ENCODE measurements at places on chromosomes 11 and 22.

DNA sequence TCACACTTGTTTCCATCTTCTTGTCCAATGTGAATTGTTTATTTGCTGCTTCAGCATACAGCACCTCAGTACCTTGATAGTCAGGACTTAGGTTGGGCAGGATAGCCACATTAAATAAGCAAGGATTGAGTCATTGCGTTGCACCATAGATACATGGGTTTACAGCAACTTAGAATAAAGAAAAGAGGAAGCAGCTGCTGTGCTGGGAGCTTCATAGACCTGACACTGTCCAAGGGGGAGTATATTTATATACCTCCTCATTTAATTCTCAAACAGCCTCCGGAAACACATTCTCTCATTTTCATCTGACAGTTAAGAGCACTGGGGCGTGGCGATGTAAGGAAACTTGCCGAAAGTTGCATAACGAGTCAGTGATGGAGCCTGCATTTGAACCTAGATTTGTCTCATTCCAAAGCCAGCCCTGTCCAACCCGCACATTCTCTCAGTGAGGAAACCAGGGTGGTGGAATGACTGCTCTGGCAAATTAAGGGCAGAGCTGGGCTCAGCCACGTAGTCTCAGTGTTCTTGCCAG, 42.2 kb downstream of the UBASH3B start:
- no peak for DNase-seq

GRCh38 chr22:19218541-19219233, 40.2 kb upstream of the SLC25A1 start:
- DNase-seq: no peak

DNA sequence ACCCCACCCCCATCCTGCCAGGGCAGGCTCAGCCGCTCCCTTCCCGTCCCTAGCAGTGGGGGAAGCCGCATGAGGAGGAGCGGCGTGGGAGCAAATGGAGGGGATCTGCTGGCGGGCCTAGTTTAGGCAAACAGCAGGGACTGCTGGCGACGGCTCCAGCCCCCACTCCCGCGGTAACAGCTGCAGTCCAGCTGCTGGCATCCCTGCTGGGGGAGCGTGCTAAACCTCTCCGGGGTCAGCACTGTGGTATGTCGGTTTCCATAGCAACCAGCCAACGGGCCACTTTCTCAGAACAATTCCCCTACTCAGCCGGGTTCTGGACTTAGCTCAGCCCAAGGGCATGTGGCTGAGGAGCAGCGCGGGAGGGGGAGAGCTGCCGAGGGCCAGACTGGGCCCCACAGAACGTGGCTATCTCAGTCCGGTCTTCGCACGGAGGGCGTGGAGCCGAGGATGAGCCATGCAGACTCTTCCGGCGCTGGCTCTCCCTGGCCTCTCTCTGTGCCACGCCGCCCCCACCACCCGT, 98.8 kb downstream of the PKNOX2 start:
- no peak for DNase-seq

DNA sequence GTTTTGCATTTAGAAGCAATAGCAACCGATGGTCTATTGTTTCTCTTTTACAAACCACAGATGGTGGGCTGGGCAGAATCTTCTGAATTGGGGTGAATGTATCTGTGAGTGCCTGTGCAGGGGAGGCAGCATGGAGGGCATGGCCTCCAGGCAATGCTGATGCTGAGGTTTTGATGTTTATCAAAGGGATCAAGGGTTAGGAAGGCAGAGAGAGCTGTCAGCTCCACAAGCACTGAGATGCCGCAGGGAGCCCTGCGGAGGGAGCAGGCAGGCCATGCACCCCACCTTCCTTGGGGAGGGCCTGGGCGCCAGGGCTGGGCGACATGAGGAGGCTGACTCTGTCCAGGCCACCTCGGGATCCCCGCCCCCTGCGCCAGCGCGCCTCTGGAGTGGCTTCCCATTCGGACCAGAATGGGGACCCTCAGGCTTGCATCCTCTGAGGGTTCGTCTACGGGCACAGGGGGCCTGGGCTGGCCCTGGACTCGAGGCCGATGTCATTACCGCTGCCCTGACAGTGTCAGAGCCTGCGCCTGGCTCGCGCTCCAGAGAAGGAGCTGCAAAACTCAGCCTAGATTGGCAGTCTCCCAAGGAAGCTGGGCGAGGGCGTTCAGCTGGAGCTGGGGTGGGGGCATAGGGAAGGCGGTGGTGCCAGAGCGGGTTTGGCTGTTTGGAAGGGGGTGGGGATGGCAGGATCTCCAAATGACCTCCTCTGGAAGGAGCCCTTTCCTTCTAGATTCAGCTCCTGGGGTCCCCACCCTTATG, 13.9 kb upstream of the TH start:
- no peak for DNase-seq

DNA sequence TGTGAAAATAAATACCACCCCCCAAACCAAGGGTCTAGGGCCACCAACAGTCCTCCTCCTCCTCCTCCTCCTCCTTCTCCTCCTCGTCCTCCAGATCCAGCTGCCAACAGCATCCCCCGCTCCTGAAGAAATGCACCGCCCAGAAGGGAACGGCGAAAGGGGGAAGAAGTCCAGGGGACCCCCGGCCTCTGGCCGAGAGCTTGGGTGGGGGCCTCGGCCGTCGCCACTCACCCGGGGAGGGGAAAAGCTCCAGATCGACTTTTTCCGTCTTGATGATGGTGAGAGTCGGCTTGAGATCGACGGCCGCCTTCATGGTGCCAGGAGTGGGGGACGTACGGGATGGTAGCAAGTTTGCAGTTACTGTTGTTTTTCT, 65.7 kb downstream of the ETS1 start:
- no peak for DNase-seq

DNA sequence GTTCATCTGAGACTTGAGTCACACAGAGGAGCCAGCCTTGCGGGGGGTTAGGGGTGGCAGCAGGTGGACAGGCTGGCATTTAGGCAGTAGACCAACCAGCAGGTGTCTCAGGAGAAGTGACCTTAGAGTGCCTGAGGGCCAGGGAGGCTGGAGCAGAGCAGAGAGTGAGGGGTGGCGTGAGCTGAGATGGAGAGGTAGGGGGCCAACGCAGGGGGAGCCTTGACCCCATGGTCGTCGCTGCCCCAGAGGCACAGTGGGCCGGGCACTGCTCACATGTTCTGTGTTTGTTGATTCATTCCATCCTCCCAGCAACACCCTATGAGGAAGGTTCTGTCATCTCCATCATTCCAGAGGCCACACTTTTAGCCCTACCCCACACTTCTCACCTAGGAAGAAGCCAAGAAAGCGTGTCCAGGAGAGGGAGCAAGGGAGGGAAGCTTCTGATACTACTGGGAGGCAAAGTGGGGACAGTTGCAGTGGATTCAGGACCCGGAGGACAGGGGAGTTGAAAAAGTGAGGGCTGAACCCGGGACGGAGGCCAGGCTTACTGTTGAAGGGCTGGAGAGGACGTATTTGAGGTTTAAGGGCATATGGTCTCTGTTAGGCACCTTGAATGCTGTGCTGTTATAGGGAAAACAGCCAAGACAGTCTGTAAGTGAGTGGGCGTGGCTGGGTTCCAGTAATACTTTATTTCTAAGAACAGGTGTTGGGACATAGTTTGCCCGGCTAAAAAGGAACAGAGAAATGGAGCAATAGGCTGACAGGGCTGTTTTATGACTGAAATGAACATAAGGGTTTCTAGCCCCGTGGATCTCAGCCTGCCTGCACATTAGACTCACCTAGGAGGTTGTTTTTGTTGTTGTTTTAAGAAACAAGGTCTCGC, 7.3 kb downstream of the SART1 start:
- no peak for DNase-seq

GRCh38 chr11:76495019-76495418, 50.2 kb downstream of the EMSY start:
- no peak for DNase-seq

GRCh38 chr11:16018931-16019330, 337.4 kb downstream of the SOX6 start:
- DNase-seq: no peak

- no peak for DNase-seq
Observed at GRCh38 chr11:128530118-128531074, 57.0 kb downstream of the ETS1 start.

- no peak for DNase-seq
Observed at GRCh38 chr22:25403811-25404471, 160.5 kb upstream of the GRK3 start.

GRCh38 chr11:9726321-9727022, 62.6 kb downstream of the SWAP70 start:
- no peak for DNase-seq

Measured in stimulated activated CD4-positive, alpha-beta T cell treated with anti-CD3 and anti-CD28 coated beads, Interleukin-4, amount 100 ng/mL, for 24 hours (primary cell).